T-helper 9 cell (primary cell): ENCODE measurements at places on chromosomes 3 and 15.

DNA sequence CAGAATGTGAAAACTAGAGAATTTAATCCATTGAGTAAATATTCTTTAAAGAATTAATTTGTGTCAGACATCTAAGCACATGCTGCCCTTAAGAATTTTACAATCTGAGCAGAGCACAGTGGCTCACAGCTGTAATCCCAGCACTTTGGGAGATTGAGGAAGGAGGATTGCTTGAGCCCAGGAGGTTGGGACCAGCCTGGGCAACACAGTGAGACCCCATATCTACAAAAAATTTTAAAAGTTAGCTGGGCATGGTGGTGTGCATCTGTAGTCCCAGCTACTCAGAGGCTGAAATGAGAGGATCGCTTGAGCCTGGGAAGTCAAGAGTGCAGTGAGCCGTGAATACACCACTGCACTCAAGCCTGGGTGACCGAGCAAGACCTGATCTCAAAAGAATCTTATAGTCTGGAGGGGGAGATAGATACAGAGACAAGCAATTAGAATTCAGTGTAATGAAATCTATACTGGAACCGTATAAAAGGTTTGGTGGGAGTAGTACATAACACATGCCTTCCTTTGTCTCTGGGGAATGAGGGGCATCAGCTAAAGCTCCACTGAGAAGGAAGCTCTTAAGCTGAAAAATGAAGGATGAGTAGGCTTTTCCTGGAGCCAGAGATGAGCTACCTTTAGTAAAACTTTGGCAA, 21.2 kb downstream of the ATP11B start:
- no peak for DNase-seq

DNA sequence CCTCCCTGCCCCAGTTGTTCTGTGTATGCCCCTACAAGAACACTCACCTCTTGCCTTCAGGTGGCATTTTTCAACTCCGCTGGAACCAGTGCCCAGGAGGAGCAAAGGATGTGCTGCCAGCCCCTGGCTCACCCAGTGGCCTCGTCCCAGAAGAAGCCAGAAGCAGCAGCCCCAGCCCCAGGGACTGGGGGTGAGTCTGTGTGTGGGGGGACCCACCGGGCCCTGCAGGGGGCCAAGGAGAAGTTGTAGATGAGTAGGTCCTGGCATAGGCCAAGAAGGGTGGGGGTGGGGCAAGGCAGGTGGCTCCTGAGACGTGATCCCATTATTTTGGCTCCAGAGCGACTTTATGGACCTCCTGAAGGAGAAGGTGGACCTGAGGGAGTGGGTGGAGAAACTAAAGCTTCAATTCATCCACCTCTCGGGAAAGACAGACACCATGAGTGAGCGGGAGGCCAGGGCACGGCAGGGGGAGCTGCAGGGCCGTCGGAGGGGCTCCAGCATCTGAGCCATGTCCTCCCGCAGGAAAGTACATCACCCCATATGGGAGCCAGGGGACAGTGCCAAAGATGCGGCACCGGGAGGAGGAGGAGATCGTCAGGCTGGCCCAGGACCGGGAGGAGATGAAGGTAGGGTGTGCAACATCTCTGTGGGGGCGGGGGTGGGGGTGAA, 29.3 kb downstream of the NGRN start:
- no peak for DNase-seq

DNA sequence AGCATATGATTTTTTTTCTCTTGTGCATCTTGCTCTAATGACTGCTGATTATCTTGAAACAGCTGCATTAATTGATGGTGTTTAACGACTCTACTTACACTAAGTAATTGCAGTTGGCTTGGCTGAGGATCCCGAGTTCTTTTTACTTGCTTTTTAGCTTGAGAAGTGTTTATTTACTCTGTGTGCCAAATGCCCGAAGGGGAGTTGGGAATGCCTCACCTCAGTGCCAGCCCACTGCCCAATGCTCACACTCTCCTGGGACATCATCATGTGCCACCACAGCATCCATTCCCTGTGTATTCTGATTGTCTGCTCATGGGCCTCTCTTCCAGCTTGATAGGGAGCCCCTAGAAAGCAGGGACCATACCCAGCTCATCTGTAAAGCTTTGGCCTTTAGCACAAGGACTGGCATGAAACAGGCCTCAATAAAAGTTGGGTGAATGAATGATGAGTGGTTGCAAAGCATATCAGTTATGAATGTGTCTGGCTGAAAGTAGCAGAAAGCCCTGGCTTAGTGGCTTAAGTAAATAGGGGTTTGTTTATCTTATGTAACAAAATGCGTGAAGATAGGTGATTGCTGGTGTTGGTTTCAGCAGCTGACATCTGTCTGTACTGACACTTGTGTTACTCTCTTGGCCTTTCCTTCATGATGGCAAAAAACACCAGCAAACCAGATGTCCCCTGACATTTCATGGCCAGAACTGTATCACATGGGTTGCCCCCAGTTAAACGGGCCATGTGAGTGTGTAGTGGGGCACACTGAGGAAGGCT, 8.1 kb downstream of the PXYLP1 start:
- no peak for DNase-seq

GRCh38 chr15:33330931-33331330, 20.2 kb downstream of the RYR3 start:
- DNase-seq: no peak

- DNase-seq: no peak
Observed at GRCh38 chr3:143255739-143256138, 136.2 kb downstream of the CHST2 start.
